SK-N-SH (cell line): ENCODE measurements at places on chromosomes 2 and 18. TPM values are rescaled to one million over a fixed set of nuclear protein-coding genes. Genes with fewer than 3 reads are reported as not detected.

- H3K27ac ChIP-seq: no peak overlapping the region
- no peak for DNase-seq
- H3K36me3 ChIP-seq: no peaks in the 10 kb centered on the region
- 0 out of 2 replicates have a peak, but pooled peaks cover 8% of the 10 kb centered on the region for H3K27me3 ChIP-seq
- no peak overlapping the region for H3K4me3 ChIP-seq
- H3K4me1 ChIP-seq: no peaks in the 10 kb centered on the region
Observed at GRCh38 chr18:3914109-3914508, 464.1 kb downstream of the TGIF1 start.

DNA sequence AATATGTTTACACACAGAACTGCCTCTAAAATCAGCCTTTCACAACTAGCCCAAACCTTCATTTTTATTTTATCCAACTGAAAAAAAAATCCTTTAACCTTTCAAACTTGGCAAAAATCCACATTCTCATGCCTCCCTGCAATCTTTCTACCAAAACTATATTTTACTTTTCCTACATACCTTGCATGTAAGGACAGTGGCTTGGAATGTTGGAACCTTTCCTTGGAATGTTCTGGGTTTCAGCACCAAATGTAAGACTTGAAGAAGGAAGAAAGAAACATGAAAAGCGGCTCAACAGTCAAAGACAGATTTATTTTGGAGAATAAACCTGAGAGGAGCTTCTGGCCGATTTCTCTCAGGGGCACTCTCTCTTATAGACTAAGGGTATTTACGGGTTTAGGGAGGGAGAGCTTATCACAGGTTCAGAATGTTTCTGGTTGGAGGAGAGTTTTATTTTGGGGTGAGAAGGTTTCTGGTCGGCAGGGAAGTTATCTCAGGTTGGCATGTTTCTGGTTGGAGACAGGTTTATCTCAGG lies 79.7 kb downstream of the RRM2 start:
- peaks cover 32% of the 10 kb centered on the region; the same call in 1 of the 2 replicates for H3K4me1 ChIP-seq
- no peak overlapping the region for H3K4me3 ChIP-seq
- DNase-seq: no peak
- peak overlapping the region; percentile 41; the same call in 1 of the 2 replicates for H3K27ac ChIP-seq

DNA sequence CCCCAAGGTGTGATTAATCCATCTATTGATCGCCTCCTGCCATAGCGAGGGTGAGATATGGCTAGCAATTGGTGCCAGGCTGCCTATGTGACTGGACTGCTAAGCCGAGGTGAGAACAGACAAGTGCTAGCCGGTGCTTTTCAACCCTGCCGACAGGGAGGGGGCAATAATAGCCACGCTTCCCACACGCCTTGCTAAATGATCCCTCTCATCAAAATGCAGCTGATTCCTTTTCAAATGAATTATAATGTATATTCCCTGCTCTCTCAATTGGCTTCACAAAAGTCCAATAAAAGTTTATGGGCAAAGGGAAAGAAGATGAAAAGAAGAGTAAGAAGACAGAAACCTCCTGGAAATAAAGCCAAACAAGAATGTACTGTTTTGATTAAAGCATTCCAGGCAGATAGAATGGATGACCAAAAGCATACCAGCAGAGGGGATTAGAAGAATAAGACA lies 235.6 kb downstream of the ICOS start:
- H3K4me3 ChIP-seq: no peak overlapping the region
- DNase-seq: no peak
- no peak overlapping the region for H3K27ac ChIP-seq
- no peaks in the 10 kb centered on the region for H3K27me3 ChIP-seq

GRCh38 chr18:42157878-42158277 lies 202.8 kb downstream of the PIK3C3 start:
- H3K4me3 ChIP-seq: no peak overlapping the region
- peaks cover 17% of the 10 kb centered on the region for H3K4me1 ChIP-seq
- no peaks in the 10 kb centered on the region for H3K27me3 ChIP-seq
- H3K27ac ChIP-seq: no peak overlapping the region

Gene BCL11A
- 1.9 and 2.4 TPM in 2 replicates for polyA plus RNA-seq

Gene ALPI
- not detected in 2 replicates for polyA plus RNA-seq

Gene DPP10
- polyA plus RNA-seq: not detected in 2 replicates
